ENCODE measurements at places on chromosomes 7 and 10.

GRCh38 chr10:110872145-110872983, 636 bp downstream of the PDCD4 start:
- DNase-seq: peak; percentile 73

DNA sequence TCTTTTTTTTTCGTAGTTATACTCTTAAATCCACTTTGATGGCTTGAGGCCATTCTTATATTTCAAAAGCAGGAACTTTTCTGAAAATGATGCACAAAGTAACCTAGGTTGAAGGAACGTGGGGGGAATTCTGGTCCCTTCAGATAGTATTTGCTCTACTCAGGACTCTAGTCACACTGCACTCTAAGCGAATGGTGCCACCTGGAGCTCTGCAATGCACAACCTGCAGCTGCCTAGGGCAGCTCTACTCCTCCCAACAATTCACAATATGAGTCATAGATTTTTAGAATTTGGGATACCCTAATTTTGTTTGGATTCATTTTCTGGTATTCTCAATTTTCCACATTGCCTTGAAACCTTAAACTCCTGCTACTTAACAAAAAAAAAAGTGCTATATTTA, 17.3 kb downstream of the SYPL1 start:
- DNase-seq: no peak

- DNase-seq: no peak
These were observed 89.2 kb upstream of the JAZF1 start for GRCh38 chr7:28269700-28270361.

- no peak for DNase-seq
These were observed 64.5 kb upstream of the EEPD1 start for GRCh38 chr7:36088553-36088952.

- no peak for DNase-seq
These were observed 55.1 kb downstream of the ABI1 start for GRCh38 chr10:26805567-26806245.

DNA sequence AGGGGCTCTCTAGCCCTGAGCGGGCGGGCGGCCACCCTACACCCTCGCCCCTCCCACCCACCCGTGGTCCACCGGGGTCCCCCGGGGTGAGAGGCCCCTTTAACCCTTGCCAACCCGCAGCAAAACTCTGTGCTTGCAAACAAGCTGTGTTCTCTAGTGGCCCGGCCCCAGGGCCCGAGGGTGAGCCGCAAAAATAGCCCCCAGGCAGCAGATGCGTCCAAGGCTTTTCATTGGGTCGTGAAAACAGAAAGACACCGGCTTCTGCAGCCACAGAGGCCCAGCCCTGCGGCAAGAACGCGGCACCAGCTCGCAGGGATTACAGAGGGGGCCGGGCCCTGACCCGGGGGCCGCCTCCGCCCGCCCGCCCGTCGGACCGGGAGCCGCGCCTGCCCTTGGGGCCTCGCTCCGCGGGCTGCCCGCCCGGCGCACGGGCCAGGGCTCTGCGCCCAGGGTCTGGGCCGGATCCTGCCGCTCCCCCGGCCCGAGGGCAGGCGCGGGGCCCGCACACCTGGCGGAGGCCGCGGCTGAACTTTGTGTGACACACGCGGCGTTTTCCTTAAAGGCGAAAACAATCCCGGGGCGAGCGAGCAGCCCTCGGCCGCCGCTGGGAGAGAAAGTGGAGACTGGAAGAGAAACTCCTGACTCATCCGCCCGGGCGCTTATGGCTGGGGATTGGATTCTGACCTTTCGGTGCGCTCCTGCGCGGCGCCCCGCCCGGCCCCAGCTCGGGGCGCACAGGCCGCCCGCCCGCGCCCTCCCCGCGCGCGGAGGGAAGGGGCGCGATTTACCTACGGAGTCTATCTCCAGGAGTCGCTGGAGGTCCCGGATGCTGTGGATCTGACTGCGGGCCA, 2.8 kb downstream of the PDGFA start:
- no peak for DNase-seq

GRCh38 chr10:73094986-73095480, 1.6 kb downstream of the P4HA1 start:
- DNase-seq: no peak

GRCh38 chr7:100951888-100952560, 2.7 kb downstream of the MUC3A start:
- no peak for DNase-seq

Data from stimulated activated CD8-positive, alpha-beta memory T cell treated with anti-CD3 and anti-CD28 coated beads, Interleukin-7, amount 100 ng/mL, for 4 hours (primary cell).